IMR-90 (cell line): ENCODE measurements at places on chromosomes 4 and X. TPM values are rescaled to one million over a fixed set of nuclear protein-coding genes. Genes with fewer than 3 reads are reported as not detected.

GRCh38 chr4:121156822-121157769 is 7.0 kb downstream of the TNIP3 start:
- peak; percentile 15 for DNase-seq

- peak; percentile 46 for DNase-seq
Measured at GRCh38 chr4:140755774-140756318, 339 bp downstream of the TBC1D9 start.

GRCh38 chr4:11904117-11904535 is 475.4 kb upstream of the HS3ST1 start:
- DNase-seq, result no peak

- DNase-seq, result no peak
Measured at GRCh38 chrX:14590693-14591424, 61.5 kb downstream of the GLRA2 start.

- no peak for DNase-seq
Measured at GRCh38 chr4:8639777-8640720, 47.5 kb downstream of the CPZ start.

- DNase-seq, result no peak
Measured at GRCh38 chr4:161206528-161207080, 957.2 kb downstream of the FSTL5 start.

DNA sequence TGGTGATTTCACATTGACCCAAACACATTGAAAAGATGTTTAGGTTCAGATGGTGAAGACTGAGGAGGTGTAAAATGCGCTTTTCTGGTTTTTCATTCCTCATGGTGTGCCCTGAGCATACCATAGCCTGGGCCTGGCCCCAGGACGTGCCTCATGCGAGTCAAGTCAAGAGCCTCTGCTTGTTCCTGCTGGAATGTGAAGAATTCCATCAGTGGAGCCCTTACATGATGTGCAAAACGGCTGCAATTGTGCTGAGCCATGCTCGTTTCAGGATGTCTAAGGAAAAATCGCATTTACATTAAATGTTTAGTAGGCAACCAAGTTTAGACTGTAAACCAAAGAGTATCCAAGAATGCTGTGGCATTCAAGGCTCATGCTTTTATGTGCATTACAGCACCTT is 34.9 kb downstream of the GYG2 start:
- peak; percentile 39 for DNase-seq

DNA sequence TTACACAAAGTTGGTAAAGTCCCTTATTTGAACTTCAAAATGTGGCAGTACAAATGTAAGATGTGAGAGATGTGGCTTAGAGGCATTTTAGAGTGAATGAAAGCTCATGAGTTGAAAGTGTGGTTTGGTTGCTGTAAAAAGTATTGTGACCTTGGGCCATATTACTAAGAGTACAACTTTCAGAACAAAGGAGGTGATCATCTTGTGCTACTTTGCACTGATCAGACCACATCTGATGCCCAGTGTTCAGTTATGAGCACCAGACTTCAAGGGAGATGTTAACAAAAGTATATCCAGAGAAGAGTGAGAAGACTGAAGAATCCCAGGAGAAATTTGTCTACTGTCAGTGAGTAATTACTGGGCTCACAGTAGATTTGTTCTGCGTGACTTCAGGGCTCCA is 30.2 kb downstream of the NLGN3 start:
- DNase-seq, result no peak

DNA sequence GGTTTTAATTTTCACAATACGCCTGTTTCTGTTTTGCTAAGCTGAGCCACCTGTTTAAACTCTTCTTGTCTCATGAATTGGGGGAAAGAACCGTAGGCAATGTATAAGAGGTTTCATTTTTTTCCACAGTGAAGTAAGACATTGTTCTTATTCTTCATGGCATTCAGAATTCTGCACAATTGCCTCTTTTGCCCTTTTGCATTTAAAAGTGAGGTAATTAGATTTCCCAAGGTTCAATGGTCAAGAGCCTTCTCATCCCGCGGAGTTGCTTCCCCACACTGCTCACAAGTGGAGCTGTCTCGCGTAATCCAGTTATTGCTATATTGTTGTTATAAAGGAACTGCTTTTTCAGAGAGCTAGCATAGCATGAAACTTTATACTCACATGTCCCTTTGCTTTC is 90.9 kb upstream of the SPRY1 start:
- DNase-seq, result no peak

Gene BMX
- not detected in 2 replicates for total RNA-seq

Gene ASB9
- total RNA-seq, result 0.28 and 0.36 TPM in 2 replicates

Gene PDCL2
- not detected in 2 replicates for total RNA-seq

Gene TMEM144
- 1.9 and 2.2 TPM in 2 replicates for total RNA-seq

Gene MXRA5
- total RNA-seq, result 1.1 TPM in 2 replicates

Gene PDZD4
- total RNA-seq, result under 0.01 and 0.28 TPM in 2 replicates

Gene BBS12
- total RNA-seq, result 5.0 and 5.9 TPM in 2 replicates

Gene RPA4
- 1.9 and 2.5 TPM in 2 replicates for total RNA-seq

Gene FAT1
- total RNA-seq, result 464 and 519 TPM in 2 replicates
